Activated CD8-positive, alpha-beta memory T cell treated with anti-CD3 and anti-CD28 coated beads, Interleukin-2, amount 10 ng/mL, durations not matched to agents 7 days and 5 days (primary cell): ENCODE measurements at places on chromosomes 6 and 20.

GRCh38 chr6:32087574-32088486 lies 21.3 kb downstream of the TNXB start:
- peak; percentile 81 for DNase-seq

DNA sequence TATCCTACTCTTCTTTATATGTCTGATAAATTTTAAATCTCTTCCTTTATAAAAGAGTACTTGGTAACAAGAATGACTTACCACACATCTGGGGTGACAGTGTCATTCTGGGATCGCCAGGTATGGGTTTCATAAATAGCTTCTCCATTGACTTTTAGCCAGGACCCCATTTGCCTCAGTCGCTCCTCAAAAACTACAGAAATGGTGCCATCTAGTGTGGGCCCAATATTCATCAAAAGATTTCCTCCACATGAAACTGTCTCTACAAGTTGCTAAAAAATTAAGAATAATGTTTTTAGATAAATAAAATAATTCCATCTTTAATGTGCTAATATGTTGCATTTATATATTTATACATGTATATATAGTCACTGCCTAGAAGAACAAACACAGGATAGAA lies 9.7 kb downstream of the FUCA2 start:
- no peak for DNase-seq

DNA sequence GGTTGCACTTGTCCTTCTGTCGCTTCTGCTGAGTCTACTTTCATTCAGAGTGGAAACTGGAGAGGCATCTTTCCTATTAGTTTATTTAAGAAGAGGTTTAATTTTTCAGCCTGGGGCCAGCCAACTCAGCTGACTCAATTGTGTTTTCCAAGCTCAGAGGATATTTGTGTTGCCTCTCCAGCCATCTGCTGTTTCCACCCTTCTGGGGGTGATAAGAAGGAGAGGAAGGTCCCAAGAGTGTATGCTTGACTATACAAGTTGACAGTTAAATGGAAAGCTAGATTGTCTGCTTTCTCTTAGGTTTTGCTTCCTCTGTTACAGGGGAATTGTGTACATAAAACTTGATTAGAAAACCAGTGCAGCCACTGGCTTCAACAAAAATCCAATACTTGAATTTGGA lies 3.0 kb downstream of the PSMF1 start:
- no peak for DNase-seq

DNA sequence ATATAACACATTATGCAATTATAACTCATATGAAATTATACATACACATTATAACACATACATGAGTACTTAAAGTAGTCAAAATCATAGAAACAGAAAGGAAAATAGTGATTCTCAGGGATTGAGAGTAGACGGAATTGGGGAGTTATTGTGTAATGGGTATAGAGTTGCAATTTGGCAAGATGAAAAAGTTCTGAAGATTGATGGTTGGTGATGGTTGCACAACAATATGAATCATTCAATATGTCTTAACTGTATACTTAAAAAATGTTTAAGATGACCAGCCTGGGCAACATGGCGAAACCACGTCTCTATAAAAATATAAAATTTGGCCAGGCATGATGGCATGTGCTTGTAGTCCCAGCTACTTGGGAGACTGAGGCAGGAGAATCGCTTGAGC lies 372.7 kb downstream of the CDKAL1 start:
- DNase-seq = no peak

- DNase-seq = no peak
Measured at GRCh38 chr6:123215211-123215610, 219.2 kb downstream of the CLVS2 start.

GRCh38 chr20:46169245-46170171 lies 51.4 kb downstream of the CD40 start:
- DNase-seq = no peak

DNA sequence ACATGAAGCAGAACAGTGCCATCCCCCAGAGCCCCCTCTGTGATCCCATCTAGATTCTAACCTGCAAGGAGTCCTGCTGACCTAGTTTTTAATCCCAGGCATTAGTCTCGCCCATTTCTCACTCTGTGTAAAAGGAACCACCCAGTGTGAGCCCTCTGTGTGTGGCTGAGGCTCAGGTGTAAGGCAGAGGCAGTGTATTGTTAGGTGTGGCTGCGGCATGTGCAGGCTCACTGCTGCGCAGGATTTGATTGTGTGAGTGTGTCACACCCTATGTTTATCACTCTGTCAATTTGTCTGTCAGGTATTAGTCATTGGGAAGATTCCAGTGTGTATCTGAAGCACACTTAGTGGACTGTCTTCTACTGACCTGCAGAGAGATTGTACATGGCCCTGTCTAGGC lies 13.7 kb upstream of the CST8 start:
- DNase-seq = no peak

DNA sequence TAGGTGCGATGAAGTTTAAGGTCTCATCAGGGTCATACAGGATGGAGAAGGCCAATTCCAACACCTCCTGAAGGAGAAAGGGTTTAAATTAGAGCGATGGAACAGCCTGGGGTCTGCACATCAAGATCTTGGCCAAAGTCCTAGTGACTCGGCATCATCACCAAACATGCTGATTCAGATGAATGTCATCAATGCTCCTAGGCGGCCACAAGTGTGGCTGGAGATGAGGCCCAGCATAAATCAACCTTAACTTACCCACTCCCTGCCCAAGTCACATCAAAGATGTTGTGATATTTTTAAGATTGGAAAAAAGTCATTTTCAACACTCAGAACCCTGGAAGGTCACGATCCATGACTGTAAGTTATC lies 37.5 kb downstream of the ELMO2 start:
- DNase-seq = no peak

DNA sequence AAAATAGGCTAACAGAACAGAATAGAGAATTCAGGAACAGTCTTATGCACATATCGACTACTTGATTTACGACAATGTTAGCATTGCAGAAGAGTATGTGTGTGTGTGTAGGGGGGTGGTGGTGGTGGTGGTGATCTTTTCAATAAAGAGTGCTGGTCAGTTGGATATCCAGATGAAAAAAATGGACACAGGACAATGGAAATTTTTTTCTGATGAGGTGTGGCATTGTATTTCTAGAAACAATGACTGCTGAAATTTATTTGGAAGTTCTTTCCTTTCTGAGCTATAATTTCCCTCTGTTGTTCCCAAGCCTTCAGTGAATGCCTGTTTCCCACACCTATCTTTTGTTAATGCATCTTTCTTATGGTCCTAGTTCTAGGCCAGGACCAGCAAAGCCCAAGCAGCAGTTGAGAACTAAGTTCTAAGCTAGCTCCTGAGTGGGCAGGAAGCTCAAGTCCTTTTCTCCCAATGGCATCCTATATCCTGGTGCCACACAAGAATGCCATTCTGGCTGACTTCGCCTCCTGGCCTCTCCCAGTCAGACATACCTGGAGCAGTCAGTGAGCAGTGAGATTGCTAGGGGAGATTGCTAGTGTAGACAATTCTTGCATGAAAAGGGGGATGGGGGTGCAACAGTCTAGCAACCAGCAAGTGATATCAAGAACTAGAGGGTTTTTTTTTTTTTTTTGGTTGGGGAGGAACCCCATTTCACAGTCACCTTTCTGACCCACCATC lies 1.2 kb upstream of the TOX2 start:
- DNase-seq = no peak
